ENCODE measurements at places on chromosomes 6 and 20.

DNA sequence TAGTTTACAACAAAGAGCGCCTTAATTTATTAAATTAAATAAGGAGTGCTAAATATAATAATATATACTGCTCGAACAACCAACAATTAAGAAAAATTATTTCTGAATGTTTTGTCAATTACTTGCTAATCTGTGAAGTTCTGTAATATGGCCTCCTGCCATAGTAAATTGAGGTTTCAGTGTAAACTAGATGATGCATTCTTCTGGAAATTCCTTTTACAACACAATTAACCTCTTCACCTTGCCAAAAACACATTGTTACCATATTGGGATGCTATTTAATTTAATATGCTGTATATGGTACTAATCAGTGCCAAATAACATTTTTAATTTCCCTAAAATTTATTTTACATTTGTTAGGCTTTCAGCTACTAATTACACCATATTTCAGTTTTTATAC lies 808.4 kb upstream of the CITED2 start:
- no peak for DNase-seq

DNA sequence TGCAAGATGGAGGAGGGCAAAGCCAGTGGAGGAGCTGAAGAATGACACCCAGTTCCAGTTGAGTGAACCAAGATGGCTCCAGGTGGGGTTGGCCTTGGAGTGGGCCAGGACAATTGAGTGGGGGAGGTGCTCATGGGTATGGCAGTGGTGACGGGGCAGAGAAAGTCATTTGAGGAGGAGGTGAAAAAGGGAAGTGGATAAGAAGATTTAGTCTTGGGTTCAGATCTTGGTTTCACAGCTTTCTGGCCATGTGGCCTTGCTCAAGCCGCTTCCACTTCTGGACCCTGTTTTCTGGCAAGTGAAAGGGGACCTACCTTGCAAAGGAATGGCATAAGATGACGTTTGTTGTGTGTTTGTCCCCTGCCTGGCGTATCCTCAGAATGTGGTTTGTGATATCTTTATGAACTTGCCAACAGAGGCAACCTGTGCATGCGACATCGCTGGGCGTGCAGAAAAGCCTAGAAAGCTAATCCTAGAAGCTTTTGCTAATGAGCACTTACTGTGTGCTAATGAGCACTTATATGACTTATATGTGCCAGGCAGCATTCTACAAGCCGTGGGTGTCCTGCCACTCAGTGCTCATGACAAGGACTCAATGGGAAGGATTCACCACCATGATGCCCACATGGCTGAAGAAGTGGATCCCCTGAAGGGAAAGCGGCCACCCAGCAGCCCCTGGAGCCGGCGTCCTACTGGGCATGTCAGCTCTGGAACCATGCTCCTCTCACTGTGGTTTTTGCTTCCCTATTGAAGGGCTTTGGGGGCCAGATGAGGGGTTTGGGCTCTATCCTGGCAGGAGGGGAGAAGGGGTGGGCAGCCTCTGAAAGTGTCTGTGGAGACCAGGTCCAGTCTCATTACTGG lies 23.6 kb upstream of the STX16 start:
- no peak for DNase-seq

- DNase-seq, result no peak
Measured at GRCh38 chr20:32510601-32511357, 74.4 kb downstream of the NOL4L start.

GRCh38 chr20:42474646-42475045 lies 715.1 kb downstream of the PTPRT start:
- DNase-seq, result no peak

DNA sequence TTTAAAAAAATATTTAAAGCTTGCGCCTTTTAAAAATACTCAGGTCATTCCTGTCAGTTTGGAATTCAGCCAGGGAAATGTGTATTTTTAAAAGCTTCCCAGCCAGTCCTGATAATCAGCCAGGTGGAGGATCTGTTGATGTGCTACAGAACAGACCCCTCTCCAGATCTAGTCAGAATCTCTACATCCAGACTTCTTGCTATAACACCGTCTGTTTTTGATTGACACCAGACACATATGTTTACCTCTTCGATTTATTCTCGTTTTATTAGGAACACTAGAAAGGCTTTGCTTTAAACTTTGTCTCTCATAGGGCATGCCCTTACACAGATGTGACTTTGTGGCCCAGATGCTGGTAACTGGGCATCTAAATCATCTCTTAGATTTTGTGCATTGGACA lies 11.7 kb downstream of the PARD6B start:
- no peak for DNase-seq

GRCh38 chr20:4780245-4780644 lies 58.5 kb downstream of the PRND start:
- no peak for DNase-seq

DNA sequence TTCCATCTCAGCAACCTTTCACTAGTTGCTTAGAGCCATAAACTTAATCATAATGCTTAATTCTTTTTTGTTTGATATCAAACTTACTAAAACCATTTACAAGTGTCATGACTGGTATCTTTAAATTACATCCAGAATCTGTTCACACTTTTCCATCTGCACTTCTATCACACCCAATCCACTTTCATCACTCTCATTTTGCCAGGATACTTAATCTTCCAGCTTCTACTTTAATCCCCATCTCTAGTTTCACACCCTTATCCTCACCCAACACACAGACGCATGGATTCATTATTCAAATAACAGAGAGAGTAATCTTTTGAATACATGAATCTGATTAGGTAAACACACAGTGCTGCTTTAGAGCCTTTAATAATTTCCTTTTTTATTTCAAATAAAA lies 828.4 kb downstream of the HACE1 start:
- DNase-seq, result no peak

- DNase-seq, result no peak
Measured at GRCh38 chr6:38193481-38194281, 374.2 kb downstream of the ZFAND3 start.

DNA sequence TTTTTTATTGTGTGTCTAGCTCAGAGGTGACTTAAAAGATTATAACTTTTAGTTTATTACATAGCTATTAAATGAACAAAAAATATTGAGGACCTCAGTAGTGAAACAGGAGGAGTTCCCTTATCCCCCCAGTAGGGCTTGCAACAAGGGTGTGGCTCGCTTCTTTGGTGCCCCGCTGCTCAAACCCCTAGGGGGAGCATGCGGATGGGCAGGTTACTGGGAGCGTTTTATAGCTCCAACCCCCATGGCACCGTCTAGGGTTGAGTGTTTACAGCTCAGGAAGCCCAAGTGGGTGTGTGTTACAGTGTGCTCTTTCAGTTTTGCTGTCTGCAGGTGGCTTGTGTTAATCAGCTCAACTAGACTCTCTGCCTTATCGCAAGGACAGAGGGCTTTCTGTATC lies 1513.7 kb downstream of the GRIK2 start:
- DNase-seq, result no peak

DNA sequence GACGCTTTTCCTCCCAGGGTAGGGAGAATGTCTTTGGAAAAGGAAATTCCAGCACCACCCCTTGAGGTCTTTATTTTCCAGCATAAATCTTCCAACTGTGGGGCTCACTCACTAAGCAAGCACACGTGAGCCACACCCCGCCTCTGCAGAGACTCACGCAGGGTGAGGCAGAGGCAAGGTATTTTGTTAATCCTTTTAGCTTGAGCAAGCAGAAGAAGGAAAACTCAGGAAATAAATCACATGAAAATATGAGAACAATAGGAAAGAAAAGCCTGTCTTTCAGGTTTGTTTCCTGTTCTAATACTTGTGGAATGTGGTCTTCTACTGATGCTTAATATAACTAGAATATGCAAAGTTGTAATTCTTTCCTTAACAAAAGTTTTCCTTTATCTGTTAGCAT lies 4.1 kb upstream of the PHACTR2 start:
- no peak for DNase-seq

DNA sequence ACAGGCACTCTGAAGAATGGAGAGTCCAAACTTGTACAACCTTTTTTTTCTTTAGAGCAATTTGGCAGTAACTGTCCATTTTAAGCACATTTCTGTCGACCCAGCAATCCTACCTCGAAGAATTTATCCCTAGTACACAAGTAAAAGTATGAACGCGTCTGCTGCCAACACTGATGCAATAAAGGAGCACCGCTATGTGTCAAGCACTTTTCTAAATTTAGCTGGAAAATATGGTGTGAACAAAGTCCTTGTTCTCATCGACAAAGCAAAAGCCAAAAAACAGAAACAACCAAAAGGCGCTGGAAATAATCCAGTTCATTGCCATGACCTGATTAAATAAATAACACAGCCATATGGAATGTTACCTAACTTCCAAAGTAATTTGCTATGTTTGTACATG lies 1.1 kb downstream of the DPM1 start:
- no peak for DNase-seq

DNA sequence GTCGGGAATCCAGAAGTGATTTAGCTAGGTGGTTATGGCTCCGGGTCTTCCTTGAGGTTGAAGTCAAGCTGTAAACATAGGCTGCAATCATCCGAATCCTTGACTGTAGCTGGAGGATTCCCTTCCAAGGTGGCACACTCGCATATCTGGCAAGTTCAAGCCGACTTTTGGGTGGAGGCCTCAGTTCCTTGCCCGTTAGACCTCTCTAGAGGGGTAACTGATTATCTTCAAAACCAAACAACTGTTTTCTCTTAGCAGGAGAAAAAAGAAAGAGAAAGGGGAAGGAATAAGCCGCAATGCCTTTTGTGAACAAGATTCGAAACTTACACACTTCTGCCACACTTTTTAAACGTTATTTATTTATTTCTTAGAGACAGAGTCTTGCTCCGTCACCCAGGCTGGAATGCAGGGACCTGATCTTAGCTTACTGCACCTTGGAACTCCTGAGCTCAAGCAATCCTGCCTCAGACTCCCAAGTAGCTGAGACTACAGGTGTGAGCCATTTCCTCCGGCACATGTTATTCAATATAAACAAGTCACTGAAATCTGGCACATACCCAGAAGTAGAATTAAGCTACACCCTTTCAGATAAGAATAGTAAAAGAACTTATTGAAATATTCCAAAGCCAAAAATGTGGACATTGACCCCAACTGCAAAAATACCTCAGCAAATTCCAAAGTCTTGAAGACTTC lies 76.3 kb downstream of the HFE start:
- no peak for DNase-seq

- no peak for DNase-seq
Measured at GRCh38 chr20:25223179-25223661, 24.7 kb upstream of the PYGB start.

GRCh38 chr6:33632558-33633039 lies 11.5 kb downstream of the ITPR3 start:
- DNase-seq, result no peak

DNA sequence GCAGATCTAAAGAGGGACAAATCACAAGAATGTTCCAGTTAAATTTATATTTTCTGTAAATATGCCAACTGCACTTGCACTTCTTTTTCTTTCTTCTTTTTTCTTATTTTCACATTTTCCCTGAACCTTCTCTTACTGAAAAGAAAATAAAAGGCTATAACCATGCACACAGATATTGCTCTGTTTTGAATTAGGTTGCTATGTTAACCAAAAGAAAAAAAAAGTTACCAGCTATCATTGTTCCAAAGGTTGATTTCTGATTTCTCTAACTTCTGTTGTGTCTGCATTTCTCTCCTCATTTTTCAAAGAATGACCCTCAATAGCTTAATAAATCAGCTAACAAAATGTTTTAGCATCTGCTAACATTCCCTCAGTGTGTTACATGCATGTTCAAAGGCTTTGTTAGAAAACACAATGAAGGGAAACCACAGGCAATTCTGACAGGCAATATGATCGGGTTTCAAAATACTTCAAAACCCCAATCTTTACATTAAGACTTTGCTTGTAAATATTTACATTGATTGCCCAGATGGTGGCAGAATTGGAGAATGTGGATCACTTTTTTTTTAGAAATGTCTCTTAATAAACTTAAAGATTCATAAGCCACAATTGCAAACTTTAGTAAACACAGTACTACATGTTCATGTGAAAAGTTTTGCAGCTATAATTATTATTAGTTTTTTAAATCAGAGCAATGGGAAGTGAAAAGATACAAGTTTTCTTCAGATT lies 928.3 kb upstream of the FLRT3 start:
- DNase-seq, result no peak

DNA sequence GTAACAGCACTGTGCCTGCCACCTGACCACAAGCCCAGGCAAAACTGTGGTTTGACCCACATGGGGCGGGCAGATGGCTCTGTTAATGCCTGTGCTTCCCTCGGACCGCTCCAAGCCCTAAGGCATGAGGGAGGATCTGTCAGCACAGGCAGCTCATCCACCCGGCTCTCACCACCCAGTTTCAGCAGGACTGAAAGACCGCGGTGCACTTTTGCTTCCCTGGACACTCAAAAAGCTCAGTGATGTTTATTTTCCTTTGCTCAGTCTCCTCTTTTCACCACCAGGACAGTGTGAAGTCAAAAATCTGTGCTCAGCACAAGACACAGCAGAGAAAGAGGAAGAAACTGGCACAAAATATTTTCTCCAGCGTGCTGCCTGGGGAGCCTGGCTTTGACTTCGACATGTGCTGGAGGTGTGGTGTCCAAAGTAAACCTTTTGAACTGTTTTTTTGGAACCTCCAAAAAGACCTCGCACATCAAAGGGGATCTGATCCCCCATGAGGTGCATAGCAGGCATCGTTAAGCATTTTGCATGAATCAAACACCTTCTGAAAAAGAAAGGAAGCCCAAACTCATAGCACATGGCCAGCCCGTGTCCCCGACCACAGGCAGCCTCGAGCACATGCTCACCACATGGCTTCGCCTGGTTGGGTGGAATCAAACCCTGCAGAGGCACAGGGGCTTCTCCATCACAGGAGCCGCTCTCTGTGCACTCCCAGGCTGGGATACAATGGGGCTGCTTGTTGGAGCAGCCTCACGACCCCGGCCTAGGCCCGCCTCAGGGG lies 441.7 kb upstream of the JARID2 start:
- DNase-seq, result no peak

DNA sequence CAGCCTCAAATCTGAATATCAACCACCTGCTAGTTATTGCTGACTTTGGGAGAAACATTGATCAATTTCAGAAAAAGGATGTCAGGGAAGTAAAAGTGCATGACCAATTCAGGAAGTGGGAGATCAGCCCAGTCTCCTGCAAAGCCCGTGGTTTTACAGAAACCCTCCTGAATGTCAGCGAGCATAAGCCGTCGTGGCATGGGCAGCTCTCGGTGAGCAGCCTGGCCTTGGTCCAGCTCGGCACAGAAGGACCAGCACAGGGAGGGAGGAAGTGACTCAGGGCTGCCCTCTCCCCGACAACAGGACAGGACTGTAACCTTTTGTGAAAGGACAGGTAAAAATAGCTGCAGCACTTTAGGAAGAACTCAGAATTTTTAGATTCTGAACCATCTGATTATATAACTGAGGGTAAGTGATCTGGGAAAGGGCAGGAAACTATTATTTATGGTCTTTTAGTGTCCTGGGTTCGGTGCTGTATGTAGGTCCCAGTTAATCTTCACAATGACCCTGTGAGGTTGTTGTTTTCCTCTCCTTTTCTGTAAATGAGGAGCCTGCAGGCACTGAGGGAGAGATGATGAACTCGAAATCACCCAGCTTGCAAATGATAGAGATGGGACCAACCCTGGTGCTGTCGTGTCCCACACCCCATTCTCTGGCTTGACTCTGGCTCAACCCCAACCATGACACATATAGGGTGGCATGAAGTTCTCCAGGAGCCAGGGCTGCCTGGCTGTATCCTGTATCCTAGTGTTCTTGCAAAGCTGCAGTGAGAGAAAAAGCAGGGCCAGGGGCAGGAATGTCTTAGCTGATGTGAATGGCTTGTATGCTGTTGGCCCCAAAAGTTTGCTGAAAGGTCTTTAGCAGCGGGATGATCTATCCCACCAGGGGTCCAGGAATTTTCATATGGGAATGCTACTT lies 37.6 kb downstream of the NRN1 start:
- no peak for DNase-seq

- DNase-seq, result no peak
Measured at GRCh38 chr6:53892707-53893106, 97.9 kb downstream of the LRRC1 start.

GRCh38 chr20:32447136-32448027 lies 89.3 kb downstream of the ASXL1 start:
- DNase-seq, result peak; percentile 66
